ENCODE measurements at places on chromosomes 12 and 14.

GRCh38 chr12:11688831-11689230 lies 39.4 kb downstream of the ETV6 start:
- DNase-seq, result no peak

- no peak for DNase-seq
Measured at GRCh38 chr14:89965839-89966238, 10.1 kb downstream of the TDP1 start.

GRCh38 chr14:85279407-85279806 lies 250.5 kb upstream of the FLRT2 start:
- no peak for DNase-seq

DNA sequence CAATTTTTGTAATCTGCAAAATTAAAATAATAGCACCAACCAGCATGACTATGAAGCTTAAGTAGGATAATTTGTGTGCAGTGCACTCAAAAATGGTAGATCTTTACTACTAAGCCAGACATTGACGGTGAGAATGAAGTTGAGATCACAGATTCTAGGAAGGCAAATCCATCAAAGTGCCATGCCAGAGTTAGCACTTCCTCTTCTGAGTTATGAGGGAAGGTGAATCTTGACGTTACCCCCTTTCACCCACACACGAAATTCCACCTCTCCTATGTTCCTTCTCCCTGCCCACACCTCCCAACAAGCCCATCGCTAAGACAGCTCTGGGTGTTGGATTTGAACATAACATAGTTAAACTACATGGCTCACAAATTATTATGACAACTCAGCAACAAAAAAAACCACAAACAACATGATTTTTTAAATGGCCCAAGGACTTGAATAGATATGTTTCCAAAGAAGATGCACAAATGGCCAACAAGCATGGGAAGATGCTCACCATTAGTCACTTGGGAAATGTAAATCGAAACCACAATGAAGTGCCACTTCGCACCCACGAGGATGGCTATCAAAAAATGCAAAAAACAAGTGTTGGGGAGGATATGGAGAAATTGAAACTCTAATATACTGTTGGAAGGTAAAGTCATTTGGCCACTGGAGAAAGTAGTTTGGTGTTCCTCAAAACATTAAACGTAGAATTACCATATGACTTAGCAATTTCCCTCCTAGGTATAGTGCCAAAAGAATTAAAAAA lies 119.3 kb upstream of the RAP1B start:
- DNase-seq, result no peak

DNA sequence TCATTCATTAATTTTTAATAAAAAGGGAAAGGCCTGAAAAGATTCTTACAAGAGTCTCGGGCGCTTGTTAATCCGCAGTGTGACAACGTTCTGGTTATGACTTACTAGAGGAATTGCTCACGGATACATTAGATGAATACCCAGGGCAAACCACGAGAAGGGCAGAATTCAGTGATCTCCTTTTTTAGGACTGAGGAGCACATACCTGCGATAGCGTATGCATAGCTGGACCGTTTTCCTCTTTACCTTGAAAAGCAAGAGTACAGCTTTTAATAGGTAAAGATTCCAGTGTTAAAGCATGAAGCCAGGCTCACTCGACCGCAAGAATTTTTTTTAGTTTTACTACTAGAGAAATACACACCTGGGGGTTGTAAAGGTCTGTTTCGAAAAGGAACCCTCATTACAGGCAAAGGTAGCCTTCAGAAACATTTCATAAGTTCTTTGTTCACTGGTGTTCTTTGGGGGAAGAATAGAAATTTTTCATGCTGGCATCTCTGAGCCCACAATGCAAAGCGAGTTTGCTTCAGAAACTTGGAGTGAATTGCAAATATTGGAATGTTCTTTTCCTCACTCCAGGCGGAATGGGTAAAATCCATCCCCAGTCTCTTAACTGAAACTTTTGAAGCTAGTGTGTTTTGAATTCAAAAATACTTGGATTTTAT lies 953 bp downstream of the MAPK1IP1L start:
- DNase-seq, result no peak

GRCh38 chr12:100554608-100555077 lies 18.8 kb upstream of the GAS2L3 start:
- no peak for DNase-seq

DNA sequence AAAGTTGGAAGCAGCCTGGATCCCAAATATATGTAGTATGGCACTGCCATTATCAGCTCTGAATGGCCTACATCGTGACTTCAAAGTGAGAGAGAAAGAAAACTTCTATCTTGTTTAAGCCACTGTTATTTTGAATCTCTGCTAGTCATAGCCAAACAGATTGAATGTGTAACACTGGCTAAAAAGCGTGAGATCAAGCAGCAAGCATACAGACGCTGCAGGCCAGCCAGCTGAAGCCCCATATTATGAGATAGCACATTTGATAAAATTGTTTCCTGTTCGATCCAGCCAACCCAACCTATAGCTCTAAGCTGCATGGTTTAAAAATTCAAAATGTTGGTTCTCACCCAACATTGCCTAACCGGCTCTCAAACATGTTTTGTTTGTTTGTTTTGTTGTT lies 95.0 kb downstream of the DUSP6 start:
- DNase-seq, result no peak

DNA sequence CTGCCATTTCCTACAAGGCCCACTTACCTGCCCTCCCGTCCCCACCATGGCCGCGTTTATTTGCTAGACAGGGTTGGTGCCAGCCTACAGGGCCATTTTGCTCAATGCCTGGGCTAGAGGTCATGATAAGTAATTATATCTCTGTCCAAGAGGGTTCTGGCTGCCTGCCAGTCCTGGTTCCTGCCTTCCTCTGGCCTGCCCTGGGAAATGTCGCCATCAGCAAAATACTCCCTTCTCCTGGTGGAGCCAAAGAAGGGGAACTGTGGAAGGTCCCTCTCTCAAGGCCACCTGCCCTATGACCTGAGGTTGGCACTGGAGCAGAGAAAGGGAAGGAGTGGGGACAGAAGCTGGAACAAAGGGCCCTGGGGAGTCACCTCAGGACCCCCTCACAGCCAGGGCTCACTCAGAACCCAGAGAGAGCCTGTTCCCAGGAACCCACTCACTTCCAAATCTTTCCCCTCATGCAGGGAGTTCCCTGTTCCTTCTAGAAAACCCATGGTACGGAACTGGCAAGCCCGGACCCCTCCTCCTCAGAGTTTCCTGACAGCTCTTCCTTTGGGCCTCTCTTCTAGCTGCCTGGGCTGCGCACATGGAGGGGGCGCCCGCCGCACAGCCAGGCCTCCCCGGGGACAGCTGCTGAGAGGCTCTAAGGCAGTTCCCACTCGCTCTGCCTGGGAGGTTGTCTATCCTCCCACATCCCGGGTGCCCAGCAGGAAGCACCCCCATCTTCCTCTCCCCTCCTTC lies 280.5 kb downstream of the DPF3 start:
- DNase-seq, result no peak

- DNase-seq, result no peak
Measured at GRCh38 chr14:60768602-60769001, 34.0 kb downstream of the MNAT1 start.

GRCh38 chr12:111442301-111443045 lies 36.8 kb downstream of the SH2B3 start:
- no peak for DNase-seq

GRCh38 chr12:90940872-90941499 lies 14.0 kb downstream of the CCER1 start:
- no peak for DNase-seq
